ENCODE measurements at places on chromosomes 6 and 20.
A peak's percentile ranks its signal among the peaks of the same experiment; 100 is the strongest.

GRCh38 chr6:151675746-151676459 lies 131.6 kb upstream of the ESR1 start:
- DNase-seq, result peak; percentile 67

- peak; percentile 28 for DNase-seq
These were observed 29.0 kb downstream of the SLC12A5 start for GRCh38 chr20:46057856-46058598.

GRCh38 chr20:15317546-15318232 lies 980.3 kb upstream of the FLRT3 start:
- no peak for DNase-seq

GRCh38 chr6:144769142-144769541 lies 484.0 kb downstream of the UTRN start:
- no peak for DNase-seq

DNA sequence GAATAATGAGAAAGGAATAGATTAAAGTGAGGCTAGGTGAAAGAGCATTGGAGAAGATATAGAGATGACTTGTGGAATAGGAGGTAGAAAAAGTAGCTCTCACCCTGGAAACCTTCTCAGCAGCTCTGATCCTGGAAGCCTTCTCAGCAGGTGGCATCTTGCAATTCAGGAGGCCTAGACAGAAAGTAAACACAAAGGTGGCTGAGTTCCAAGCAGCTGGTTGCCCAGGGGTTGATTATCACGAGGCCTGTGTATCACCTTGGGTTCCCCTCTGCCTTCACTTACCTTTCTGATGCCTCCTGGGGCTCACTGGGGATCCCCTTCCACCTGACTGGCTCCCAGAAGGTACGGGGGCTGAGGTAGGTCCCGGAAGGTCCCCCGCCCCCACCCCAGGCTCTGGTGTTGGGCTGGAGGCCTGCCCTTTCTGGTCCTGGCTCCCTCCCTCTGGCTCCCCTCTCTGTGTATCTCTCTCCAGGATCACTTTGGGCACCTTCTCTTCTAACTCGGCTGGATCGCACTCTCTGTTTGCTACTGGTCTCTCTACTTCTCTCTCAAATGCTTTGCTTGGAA lies 9.7 kb downstream of the MDC1 start:
- DNase-seq, result no peak

DNA sequence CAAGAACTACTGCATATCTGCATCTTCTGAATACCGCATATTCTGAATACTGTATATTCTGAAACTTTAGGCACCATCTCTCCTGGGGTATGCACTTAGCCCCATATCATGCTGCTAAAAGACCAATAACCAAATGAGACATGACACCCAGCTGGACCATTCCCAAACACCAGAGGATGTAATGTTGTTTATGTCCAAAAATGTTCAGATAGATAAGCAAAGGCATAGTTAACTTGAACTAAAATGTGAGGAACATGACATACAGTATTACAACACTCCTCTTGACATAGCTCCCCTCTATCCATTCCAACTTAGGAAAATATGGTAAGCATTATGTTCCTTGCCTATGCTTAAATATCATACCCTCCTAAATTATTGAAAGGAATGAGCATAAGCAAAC lies 127.3 kb downstream of the TENT5A start:
- no peak for DNase-seq

DNA sequence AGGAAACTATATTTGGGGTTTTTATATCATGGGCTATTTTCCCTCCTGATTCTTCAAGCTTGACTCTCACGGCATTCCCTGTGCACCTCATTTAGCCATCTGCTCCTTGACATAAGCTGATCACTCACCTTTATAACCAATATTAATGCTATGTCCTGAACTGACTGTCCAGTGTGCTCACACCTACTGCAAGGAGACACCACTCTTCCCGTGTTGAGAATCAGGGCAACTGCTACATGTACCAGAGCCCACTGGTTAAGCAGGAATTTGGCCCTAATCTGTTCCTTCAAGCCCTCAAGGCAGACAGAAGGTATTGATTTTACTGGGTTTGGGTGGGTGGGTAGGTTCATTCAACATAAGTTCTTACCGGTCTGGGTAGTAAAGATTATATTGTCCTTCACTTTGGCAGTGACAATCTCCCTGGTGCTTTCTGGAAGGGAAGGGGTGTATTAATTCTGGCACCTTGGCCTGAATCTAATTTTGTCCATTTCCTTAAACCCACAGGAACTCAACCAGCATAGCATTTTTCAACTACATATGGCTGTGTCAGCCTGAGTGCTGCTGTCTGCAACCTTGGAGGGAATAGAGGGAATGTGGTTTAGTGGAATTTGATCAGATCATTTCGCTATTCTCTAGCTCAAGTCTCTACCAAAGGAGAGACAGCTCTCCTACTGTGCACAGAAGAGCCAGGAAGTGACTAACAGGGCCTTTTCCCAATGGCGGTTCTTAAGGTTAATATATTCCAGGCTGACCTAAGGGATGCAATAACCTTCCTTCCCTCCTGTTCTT lies 293.2 kb downstream of the BTBD9 start:
- DNase-seq, result no peak
